ENCODE measurements at places on chromosomes 11 and 22.

- no peak for DNase-seq
Observed at GRCh38 chr11:66457826-66458225, 8.9 kb upstream of the PELI3 start.

GRCh38 chr11:124894606-124895430 lies 2.8 kb downstream of the ROBO4 start:
- no peak for DNase-seq

GRCh38 chr11:4496557-4497248 lies 14.3 kb downstream of the OR52K1 start:
- DNase-seq = no peak

GRCh38 chr11:56103210-56103737 lies at the start of gene OR8H2:
Gene OR8H2 (plus strand): TSS chr11:56103687. CDS start chr11:56105043, 1,356 bp downstream.
- no peak for DNase-seq

DNA sequence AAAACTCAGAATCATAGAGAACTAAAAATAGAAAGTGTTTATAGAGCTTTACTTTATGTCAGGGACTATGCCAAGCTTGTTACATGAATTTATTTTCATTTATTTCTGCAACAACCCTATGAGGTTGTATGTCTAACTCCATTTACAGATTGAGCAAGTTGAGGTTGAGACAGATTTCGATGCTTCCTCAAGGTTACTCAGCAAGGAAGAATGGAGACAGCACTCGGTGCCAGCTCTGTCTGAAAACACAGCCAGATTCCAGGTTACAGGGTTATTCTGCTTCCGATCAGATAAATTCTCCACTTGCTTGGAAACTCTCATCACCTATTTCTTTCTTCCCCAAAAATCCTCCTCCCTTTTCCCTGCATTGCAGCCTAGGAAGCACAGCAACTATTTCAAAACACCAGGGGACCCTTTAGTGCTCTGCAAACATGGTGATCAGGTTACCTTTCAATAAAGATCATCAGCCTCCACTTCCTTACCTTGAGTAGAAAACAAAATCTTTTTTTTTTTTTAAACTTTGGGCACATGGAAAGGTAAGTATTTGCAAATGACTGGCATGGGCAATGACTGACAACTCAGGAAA lies 7.0 kb downstream of the MMP3 start:
- DNase-seq = no peak

DNA sequence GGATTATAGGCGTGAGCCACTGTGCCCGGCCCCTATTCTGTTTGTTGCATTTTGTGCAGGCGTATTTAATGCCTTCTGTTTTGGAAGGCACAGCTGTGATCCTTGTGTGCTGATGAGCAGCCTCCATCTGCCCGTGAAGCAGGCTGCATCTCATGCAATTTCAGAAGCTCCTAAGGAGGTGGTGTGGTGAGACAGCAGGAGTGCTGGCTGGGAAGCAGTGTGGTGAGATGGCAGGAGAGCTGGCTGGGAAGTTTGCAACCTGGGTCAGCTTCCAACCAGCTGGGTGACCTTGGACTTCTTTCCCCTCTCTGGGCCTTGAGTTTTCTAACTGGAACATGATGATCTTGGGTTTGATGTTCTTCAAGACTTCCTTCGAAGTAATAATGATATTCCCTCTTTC lies 525.1 kb downstream of the TBC1D22A start:
- DNase-seq = no peak

- DNase-seq = no peak
Observed at GRCh38 chr11:36569095-36569494, 1.3 kb downstream of the RAG1 start.

- no peak for DNase-seq
Observed at GRCh38 chr22:47061226-47061625, 298.8 kb downstream of the TBC1D22A start.

DNA sequence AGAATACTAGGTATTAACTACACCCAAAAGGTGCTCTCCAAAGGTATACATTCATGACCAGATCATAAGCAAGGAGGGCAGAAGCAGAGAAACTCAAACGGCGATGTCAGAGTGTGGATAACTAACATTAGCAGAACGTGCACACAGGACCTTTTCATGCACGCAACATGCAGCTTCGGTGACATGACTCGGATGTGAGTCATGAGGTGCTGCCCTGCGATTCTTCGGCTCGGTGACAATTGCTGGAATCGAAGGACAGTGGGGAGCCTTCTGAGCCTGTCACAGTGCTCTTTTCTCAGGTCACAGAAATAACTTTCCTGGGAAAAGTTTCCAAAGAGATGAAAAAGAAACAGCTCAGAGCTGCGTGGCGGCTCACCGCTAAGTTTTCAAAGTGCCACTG lies 418.5 kb upstream of the SYN3 start:
- no peak for DNase-seq

DNA sequence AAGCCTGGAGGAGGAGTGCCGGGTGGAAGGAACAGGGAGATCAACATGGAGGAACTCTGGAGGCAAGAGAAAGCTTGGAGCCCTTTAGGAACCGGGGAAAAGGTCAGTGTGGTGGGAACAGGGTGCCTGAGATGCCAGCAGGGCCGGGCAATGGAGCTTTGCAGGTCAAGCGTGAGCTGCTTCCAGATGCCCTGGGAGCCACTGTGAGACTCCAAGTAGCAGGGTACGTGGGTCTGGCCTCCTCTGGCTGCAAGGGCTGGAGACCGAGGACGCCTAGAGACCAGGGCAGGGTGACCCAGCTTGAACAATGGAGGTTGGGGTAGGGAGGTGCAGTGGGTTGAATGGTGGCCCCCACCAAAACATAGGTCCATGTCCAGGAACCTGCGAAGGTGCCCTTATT lies 15.6 kb upstream of the EMID1 start:
- DNase-seq = peak; percentile 18

- DNase-seq = no peak
Observed at GRCh38 chr11:65330544-65330943, 3.1 kb upstream of the DPF2 start.

GRCh38 chr11:128905345-128906184 lies 14.4 kb downstream of the KCNJ5 start:
- peak; percentile 82 for DNase-seq

GRCh38 chr22:37562049-37562875 lies 2.0 kb downstream of the CDC42EP1 start:
- no peak for DNase-seq

- no peak for DNase-seq
Observed at GRCh38 chr11:121143921-121144320, 42.9 kb downstream of the TECTA start.

- peak; percentile 69 for DNase-seq
Observed at GRCh38 chr11:132114185-132114584, 743.8 kb downstream of the NTM start.

- no peak for DNase-seq
Observed at GRCh38 chr11:20033806-20034205, 126.5 kb downstream of the DBX1 start.

DNA sequence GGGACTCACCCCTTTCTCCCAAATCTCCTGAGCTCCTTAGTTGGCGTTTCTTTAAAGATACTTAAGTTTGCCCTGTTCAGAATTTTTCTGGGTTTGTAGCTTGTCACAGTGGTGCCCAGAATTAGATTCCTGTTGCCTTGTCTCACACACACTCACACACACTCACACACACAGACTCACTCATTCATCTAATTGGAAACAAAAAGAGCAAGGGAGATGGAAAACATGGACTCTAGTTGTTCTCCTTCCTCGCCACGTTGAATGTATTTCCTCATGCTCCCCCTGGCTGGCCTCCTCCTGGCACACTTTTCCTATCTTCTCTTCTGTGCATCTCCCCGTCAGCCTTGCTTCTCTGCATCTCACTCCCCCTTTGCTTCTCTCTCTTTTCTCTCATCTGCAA lies 752.3 kb downstream of the NTM start:
- DNase-seq = no peak

DNA sequence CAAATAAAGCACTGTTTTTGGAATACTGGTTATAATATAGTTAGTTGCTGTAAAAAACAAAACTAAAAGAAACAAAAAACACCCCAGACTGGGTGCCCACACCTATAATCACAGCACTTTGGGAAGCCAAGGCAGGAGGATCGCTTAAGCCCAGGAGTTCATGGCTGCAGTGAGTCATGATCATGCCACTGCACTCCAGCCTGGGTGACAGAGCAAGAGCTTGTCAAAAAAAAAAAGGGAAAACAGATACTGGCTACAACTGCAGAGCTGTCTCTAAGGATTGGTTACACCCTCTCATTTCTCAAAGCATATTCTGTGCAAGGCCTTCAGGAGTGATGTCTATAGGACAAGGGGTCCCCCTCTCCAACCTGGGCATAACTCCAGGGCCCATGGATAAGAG lies 14.6 kb upstream of the STK33 start:
- no peak for DNase-seq

GRCh38 chr22:50105208-50106100 lies 15.6 kb downstream of the MOV10L1 start:
- no peak for DNase-seq

- DNase-seq = no peak
Observed at GRCh38 chr11:129417458-129417857, 41.8 kb downstream of the BARX2 start.

DNA sequence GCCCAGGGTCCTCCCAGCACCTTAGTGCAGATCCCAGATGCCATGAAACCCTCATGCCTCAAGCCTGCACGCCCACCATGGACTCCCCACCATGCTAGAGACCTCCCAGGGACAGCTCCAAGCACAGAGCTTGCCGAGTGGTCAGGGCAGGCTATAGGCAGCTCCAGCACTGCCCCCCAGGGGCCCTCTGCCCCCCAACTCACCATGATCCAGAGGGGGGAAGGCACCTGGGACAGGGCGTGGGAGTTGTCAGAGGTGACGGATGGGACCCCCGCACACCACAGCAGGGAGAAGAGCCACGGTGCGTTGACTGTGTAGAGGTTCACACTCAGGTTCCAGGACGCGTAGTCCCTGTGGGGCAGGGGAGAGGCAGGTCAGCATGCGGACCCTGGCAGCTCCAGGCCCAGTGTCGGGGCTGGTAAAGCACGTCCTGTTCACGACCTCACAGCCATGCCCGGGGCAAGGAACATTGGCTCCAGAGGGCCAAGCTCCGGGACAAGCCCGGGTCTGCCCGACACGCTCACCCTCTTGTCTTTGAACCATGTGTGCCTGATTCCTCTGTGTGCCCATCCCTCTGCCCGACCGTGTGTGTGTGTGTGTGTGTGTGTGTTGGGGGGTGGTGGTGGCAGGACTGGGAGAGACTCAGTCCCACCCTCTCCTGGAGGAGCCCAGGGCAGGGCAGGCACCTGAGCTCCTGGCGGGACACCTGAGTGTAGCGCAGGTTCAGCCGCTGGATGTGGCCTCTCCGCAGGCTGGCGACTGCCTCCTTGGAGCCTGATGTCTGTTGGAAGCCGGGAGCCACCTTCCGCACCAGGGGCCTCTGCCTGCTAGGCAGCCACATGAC lies 8.2 kb upstream of the KLHL35 start:
- no peak for DNase-seq

GRCh38 chr22:50439314-50439870 lies 35.4 kb downstream of the SBF1 start:
- no peak for DNase-seq

DNA sequence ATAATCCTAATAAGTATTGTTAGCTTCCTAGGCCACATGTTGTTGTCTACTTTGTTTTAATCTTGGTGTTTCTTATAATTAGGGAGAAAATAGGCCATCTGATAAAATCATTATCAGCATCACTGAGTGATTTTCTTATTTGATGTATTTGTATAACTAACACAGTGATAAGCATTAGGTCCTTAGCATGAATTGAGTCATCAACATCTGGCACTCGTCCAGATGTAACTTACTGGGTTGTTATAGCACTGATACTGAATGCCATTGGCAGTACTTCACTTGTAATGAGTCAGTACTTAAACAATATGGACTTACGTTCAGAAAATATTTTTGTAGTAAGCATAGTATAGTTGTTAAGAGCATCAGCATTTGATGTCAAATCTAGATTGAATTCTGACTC lies 16.2 kb downstream of the API5 start:
- DNase-seq = no peak

DNA sequence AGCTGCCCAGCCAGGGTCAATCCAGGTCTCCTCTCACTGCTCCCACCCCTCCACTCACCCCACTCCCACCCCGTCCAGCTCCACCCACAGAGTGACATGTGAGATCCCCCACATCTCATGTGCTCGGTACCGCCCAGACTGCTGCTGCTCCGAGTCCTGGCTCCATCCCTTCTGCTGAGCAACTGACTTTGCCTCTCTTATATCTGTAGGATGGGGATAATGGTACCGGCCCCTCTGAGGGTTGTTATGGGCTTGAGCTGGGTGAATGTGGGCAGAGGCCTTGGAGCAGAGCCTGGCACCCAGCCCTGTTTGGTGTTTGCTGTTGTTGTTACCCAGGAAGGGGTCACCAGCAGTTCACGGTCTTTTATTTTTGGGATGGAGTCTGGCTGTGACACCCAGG lies 77.0 kb downstream of the ST3GAL4 start:
- DNase-seq = no peak

GRCh38 chr22:19815823-19816290 lies 38.8 kb downstream of the GNB1L start:
- no peak for DNase-seq

GRCh38 chr11:9651899-9652748 lies 11.8 kb upstream of the SWAP70 start:
- no peak for DNase-seq

DNA sequence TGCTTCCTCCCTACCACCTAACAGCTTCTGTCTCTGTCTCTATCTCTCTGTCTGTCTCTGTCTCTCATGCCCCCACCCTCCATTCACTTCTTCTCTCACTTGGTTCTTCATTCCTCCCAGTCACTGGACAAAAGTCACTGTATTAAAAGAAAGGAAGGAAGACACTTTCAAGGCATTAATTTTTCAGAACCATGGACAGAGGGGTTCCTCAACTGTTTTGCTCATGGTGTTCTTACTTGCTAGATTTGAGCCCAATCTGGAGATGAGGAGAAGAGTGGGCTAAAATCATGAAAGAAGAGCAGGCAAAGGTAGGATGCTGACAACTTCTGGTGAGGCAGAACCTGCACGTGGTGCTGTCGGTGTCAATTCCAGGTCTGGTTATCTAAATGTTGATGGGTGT lies 116.7 kb upstream of the LARGE1 start:
- no peak for DNase-seq

DNA sequence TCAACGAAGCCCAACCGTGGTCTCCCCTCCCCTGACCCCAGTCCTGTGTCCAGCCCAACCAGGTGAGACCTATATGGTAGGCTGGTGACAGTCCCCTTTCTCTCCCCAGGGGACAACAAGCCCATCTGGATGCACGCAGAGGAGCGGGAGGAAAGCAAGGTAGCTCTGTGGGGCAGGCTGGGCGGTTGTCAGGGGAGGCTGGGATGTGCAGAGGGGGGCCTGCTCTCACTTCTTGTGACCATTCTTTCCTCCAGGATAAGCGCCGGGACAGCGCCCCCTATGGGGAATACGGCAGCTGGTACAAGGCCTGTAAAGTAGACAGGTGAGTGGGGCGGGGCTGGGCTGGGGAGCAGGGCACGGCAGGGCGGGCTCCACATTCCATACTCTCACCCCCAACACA lies 3.5 kb upstream of the RAB1B start:
- DNase-seq = no peak

- no peak for DNase-seq
Observed at GRCh38 chr22:38706901-38707195, 1.1 kb downstream of the GTPBP1 start.

DNA sequence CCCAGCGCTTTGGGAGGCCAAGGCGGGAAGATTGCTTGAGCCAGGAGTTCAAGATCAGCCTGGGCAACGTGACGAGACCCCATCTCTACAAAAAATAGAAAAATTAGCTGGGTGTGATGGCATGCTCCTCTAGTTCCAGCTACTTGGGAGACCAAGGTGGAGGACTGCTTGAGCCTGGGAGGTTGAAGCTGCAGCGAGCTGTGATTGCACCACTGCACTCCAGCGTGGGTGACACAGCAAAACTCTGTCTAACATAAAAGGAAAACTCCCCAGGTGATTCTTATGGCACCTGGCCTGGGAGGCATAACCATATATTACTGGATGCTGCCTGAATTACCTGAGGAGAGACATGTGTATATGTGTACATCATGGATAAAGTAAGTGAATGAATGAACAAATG lies 29.1 kb downstream of the KIAA1671 start:
- DNase-seq = no peak

Data from D341Med (cell line).